Spleen (tissue), 13 donors: ENCODE measurements at places on chromosomes 12 and 14. TPM values are rescaled to one million over a fixed set of nuclear protein-coding genes. Genes with fewer than 3 reads are reported as not detected.

DNA sequence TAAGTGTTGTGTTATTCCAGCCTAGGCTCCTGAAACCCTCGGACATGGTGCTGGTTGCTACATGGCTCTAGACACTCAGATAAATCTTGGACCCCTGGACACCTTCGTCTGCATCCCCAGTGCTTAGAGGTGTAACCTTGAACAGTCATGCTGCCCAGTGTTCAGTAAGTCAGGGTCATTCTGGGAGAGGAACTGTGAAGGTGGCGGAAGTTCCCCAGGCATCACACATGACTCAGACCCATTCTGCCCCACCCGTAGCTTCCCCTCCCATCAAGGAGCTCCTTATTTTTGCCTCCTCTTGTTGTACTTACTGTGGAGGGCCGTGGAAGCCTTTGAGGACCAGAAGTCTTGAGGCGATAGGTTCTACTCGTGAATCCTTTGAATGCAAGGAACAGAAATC, 18.1 kb upstream of the SSPN start:
- DNase-seq = no peak

Gene BDKRB1
- total RNA-seq = not detected

DNA sequence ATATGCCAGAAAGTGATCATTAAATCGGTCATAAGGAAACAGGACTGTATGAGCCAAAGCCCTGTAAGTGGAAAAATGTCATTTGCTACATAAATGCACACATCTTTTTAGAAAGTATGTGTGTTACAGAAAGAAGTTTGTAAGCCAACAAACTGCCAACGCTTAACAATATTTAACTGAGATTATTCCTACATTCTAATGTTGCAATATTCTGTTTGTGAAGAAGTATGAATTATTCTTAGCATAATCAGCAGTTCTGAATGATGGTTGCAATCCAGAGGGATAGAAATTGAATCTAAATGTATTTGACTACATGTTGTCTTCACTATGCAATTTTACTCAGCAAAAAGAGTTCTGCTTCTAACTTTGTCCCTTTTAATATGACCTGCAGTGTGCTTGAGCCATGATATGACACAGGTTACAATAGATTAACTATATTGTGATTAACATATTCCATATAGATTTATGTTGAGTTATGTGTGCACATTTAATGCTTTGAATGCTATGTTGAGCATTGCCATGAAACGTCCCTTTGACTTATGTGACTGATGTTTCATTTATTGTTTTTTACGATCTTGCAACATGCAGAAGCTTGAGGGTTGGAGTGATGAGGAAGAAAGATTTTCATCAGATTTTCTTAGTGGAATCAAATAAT, 66.8 kb upstream of the PTPRQ start:
- DNase-seq = no peak

DNA sequence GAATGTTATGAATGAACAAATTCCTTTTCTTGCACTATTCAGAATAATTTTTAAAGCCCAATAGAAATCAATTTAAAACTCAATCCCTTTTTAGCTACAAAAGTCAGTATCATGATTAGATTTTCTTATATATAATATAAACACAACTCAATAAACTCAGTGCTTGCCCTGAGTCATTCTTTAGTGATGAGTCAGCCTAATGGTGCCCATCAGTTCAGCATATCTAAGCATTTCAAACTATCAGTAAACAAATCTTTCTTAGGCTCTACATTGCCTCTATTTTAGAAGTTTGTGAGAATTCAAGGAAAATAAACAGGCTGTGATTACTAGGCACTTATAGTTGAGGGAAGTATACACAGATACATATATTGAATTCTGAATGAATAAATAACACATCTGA, 179.6 kb downstream of the NELL2 start:
- DNase-seq = no peak

- no peak for DNase-seq
These were observed 447.4 kb downstream of the MED13L start for GRCh38 chr12:115830070-115830469.

DNA sequence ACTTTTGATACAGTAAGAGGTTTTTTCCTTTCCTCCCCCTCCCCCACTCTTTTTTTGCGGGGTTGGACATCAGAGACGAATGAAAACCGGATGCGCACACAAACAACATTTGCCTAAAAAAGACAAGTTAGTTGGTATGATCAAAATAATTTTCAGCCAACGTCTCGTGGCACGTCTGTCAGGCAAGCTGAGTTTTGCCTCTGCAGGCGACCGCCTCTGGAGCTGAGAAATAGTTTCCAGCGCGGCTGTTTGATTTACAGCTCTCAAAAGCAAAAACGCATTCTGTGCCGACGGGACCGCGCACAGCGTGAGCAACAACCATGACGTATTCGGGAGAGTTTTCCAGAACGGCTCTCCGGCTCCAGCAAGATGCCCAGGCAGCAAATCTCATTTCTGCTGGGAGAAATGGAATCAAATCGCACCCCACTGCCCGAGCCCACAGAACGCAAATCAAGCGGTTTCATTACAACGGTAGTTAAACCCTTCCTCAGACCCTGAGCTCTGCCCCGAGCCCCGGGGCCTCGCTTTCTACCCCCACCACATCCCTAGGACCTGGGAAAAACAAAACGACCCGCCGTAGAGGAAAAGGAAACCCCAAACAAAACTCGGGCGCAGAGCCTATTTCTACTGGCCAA, 14.2 kb upstream of the CALM1 start:
- peak; percentile 87 for DNase-seq

DNA sequence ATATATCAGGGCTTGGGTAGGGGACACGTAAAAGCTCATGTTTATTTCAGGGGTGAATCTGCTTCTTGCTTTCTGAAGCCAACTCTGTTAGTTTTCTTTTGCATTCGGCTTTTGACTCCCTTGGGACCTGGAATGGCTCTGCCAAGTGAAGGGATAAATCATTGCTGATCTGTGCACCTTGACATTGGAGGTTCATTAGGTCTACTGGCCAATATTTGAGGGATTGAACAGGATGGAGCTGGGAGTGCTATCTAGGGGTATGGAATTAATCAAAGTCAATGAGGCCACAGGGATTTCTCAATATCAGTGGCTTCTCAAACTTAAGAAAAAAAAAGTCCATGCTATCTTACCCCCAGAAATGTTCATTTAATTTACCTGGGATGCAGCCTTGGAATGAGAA, 203.5 kb upstream of the RMST start:
- DNase-seq = no peak

Gene PPFIBP1
- 165 TPM for total RNA-seq

Gene CIROP
- not detected for total RNA-seq

- no peak for DNase-seq
These were observed 10.9 kb downstream of the MTA1 start for GRCh38 chr14:105430565-105430964.

DNA sequence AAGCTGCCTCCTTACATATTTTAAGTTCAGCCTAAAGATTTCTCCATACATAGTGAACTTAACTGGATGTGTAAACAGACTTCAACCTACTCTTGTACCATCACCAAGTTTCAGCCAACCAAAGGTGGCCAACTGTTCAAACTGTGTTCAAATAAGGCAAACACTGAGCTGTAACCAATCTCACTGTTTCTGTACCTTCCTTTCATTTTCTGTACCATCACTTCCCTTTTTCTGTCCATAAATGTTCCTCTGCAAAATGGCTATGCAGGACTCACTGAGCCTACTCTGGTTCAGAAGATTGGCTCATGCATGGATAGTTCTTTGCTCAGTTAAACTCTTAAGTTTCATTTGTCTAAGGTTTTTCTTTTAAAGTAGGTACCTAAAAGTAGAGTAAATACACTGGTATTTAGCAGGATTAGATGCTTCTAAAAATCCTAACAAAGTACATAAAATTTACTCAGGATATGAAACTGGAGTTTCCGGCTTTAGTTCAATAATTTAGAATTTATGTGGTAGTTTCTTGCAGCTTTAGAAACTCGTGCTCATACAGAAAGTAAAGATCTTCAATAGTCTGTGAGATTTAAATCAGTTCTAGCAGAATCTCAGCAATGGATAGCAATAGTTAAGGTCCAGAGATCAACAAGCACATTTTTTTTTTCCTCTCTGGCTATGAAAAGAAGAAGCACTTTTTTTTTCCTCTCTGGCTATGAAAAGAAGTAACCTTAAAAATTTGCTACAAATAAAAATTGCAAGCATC, 282.0 kb upstream of the PPFIA2 start:
- DNase-seq = no peak

GRCh38 chr14:104268725-104269436, 130.5 kb downstream of the KIF26A start:
- DNase-seq = peak; percentile 69

DNA sequence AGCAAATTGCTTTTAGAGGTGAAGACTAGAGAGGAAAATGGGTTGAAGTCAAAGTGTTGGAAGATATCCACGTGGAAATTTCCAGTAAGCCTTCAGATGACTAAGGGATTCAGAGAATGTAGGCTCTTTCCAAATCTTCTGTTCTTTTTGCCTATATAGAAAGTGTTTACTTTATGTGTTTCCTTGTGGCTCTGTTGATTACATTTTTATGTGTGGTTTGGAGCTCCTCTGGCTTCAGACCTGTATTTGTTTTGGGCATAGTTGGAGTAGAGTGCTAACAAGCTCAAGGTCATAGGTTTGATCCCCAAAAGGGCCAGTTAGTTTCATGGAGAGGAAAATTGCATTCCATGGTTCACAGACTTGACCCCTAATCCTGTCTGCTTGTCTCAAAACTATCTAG, 91.9 kb downstream of the IGF1 start:
- no peak for DNase-seq

Gene SLC7A7
- 122 TPM for total RNA-seq

GRCh38 chr12:113463746-113464451, 7.8 kb downstream of the LHX5 start:
- no peak for DNase-seq

- DNase-seq = no peak
These were observed 117.6 kb downstream of the EFCAB11 start for GRCh38 chr14:89836830-89837469.

DNA sequence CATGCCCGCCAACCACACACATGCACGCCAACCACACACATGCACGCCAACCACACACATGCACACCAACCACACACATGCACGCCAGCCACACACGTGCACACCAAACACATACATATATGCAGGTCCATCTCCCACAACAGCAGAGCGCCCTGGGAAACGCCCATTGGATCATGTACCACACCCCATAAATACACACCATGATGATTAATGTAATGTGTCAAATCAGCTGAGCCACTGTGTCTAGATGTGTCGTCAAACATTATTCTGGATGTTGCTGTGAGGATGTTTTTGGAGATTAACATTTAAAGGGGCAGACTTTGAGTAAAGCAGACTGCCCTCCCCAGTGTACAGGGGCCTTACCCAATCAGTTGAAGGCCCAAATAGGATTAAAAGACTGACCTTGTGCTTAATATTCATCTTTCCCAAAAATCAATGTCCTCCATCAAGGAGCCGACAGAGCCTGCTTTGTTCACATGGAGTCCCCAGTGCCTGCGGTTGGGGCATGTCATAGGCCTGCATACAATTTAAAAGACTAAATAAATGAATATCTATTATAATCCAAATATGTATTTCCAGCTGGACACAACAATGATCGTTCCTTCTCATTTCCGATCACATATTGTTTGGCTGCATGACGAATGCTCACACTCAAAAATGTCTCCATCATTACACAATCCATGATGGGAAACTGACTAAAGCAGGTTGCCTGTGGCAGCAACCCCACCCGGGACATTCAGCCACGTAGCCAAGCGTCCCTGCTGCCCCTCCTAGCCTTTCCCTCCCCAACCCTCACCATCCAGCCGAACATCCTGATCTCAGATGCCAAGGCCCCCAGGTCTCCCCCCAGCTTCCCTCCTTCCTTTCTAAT, 23.2 kb upstream of the BDKRB2 start:
- no peak for DNase-seq

DNA sequence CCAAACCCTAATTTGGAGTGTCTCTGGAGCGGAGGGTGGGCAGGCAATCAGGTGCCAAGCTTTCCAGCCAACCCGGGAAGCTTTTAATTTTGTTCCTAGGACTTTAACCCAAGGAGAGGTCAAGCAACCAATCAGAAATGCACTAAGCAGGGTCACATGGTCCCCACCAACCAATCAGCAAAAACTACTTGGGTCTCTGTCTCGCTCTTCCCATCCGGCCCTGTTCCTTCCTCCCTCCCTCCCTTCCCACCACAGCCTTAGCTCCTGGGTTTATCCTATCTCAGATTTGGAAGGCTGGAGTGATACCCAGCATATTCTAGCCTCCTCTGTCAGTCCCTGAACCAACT, 7.3 kb downstream of the HOXC5 start:
- no peak for DNase-seq

DNA sequence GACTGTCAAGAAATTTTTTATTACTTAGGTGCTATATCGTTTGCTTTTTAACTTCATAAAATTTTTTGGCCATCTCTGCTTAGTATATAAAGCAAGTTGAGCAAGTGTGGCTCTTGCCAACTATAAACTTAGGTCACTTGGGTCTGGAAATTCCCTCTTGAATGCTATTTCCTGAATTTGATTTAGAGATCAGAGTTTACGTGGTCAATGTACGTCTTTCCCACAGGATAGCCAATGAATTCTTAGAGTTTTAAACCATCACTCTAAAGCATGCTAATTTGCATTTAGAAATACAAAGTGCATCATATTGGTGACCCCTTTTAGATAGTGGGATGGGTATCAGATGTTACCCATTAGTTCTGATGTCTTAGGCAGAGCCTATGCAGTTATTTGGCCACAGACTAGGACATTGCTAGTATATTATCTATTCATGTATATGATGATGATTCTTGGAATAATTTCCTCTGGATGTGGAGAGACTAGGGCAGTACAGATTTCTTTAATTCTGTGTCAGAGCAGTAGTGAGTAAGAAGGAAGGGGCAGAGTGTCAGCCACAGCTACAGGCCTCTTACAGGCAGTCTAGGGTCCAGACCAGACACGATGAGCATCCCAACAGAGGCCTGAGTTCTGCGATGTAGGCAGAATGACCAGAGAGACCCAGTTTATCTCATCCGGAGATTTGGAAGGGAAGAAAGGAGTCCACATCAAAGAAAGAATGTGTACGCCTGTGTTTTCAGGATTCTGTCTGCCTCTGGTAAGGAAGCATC, 30.3 kb downstream of the SCN8A start:
- DNase-seq = no peak
